ENCODE measurements at places on chromosomes 16 and 17.

DNA sequence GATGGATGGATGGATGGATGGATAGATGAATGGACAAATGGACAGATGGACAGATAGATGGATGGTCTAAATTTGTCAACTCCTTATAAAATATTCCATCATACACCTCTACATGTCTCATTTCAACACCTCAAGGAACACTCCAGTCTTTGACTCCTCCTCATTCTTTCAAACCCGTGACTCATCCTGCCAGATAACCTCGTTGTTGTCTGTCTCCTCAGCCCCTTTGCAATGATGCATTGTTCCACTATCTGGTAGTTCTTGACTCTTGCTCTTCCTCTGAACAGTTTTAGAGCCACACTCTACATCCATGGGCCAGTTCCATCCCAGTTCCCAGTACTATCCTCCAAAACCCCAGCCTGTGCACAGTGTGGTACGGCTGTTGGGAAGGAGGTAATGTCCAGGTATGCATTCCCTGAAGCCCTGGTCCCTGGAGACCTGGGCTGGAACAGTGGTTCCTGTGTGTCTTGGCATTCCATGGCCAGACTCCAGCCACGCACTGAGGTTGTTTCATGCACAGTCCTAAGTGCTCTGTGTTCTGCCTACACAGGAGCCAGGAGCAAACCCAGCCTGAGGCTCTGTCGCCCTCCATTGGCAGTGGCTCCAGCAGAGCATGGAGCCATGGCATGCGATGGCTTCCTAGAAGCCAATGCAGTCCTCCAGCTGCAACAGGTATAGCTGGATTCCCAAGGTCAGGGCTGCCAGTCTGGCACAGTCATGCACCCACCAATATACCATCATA is 105.7 kb downstream of the C17orf67 start:
- no peak for DNase-seq

DNA sequence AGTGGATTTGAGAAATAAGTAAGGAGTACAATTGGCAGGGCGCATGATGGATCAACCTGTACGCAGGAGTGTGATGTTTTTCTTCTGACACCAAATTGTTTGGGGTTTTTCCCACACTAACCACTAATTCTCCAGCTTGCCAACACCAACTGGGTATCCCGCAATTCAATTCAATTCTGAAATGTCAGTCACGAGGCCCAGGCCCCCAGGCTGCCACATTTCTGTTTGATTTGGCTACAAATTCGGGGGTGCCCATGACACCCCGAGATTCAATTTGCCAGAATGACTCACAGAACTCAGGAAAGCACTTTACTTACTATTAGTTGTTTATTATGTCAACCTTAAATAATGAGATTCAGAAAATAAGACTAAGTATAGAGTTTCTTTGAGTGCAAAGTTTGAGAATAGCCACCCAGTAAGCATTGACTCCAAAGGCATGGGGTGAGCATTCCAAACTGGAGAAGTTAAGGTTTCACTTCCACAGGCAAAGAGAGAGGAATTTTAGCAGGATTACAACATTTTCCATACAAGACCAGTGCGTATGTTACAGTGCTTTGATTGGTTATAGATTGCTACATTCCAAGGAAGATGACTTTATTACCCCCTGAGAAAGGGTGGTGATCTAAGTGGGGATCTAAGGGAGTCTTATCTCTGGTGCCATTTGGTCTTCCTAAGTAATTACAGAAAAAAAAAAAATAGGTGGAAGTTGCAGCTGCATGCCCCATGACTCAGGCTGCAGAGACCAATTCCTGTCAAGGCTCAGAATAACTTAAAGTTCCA is 11.5 kb downstream of the SLC46A1 start:
- DNase-seq: no peak

DNA sequence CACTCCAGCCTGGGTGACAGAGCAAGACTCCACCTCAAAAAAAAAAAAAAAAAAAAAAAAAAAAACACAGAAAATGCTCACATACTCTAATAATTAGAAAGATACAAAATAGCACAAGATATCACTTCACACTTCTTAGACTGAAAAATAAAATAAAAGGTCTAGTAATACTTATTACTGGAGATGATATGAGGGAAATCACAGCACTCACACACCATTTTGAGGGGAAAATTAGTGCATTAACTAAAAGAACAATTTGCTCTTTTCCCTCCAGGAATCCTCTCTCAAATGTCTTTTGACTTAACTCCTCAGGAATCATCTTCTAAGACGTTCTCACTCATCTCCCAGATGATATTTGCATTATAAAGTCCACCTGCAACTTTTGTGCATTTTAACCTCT is 697.9 kb upstream of the SOX9 start:
- no peak for DNase-seq

DNA sequence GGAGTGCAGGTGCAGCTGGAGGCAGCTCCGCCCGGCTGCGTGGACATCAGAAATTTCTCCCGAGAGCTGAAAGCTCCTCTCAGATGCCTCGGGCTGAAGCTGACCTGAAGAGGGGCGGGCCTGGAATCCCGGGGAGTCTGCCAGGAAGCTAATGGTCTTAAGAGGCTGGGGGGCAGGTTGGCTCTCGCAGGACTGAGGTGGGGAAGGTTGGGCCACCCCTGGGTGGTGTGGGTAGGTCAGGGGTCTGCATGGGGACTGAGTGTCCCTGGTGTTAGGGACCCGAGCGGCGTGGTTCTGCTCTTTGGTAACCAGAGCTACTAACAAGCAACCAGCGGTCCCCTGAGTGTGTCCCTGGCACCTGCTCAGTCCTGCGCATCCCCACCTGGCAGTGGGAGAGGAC is 3.5 kb downstream of the CHMP6 start:
- no peak for DNase-seq

GRCh38 chr17:68910251-68910705 is 44.9 kb downstream of the ABCA8 start:
- no peak for DNase-seq

GRCh38 chr17:48060249-48060648 is 12.1 kb downstream of the NFE2L1 start:
- DNase-seq: no peak

- DNase-seq: no peak
Observed at GRCh38 chr17:6674586-6674985, 23.0 kb downstream of the C17orf100 start.

DNA sequence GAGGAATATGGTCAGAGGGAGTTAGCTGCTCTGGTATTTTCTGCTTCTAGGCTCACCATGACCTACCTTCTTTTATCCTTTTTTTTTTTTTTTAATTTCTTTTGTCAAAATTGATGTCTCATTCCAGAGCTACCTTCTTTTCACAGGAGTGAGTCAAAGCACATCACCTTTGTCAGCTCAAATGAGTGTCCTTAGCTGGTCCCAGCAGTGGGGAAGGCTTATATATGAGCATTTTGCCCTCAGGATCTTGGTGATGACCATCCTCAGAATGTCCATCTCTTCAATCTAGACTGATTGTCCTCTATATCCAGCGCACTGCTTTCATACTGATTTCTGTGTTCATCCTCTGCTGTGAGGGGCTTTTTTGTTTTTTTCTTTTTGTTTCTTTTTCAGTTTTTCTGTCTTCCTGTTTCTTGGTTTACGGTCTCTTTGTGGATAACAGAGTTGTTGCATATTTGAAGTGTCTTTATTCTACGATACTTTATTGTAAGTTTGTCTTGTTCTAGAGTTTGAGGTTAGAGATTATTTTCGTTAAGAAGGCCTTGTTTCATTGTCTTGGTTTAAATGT is 24.9 kb downstream of the CBFB start:
- no peak for DNase-seq

GRCh38 chr16:81830845-81831540 is 51.9 kb downstream of the PLCG2 start:
- DNase-seq: no peak

DNA sequence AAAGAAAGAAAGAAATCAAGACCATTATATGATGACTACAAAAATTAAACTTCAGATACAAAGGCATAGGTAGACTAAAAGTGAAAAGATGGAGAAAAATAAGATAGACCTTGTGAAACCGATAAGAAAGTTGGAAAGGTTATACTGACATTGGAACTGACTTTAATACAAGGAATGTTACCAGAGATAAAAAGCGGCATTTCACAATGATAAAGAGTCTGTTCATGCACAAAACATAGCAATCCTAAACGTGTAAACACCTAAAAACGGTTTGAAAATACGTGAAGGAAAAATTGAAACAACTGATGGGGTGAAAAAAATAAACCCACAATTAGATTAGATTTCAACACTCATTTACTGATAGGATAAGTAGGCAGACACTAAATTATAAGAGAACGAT is 9.6 kb upstream of the ERN1 start:
- no peak for DNase-seq

GRCh38 chr17:35519439-35519838 is 18.0 kb downstream of the SLFN12L start:
- DNase-seq: no peak

DNA sequence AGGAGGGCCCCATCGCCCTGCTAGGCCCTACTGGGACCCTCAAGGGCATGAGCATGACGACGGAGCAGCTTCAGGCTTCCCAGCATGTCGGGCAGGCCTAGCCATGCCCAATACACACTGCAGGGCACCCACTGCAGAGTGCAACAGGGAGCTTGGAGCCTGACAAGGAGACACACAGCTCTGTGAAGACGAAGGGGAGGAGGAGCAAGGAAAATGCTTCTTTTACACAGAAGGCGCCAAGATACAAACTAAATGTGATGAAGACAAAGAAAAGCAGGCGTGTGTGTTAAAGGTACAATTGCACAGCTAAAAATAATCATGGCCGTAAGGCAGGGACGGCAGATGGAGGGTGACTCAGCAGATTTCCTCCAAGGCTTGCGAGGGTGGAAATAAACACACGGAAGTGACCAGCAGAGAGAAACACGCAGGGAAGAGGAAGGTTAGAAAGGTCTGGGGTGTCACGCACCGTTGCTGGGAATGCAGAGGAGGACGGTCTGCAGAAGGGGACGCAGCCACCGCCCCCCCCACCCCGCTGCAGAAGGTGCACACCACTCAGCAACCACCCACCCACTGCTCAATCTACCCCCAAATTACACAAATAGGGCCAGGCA is 108.5 kb downstream of the ZNF778 start:
- peak; percentile 71 for DNase-seq

GRCh38 chr17:66552371-66552770 is 250.0 kb downstream of the PRKCA start:
- no peak for DNase-seq

GRCh38 chr16:78608305-78608776 is 508.9 kb downstream of the WWOX start:
- no peak for DNase-seq

- DNase-seq: no peak
Observed at GRCh38 chr17:44118427-44119050, 4.9 kb downstream of the HDAC5 start.

GRCh38 chr17:70184207-70184606 is 14.9 kb downstream of the KCNJ2 start:
- DNase-seq: no peak
